ENCODE measurements at places on chromosomes 5 and 9.

DNA sequence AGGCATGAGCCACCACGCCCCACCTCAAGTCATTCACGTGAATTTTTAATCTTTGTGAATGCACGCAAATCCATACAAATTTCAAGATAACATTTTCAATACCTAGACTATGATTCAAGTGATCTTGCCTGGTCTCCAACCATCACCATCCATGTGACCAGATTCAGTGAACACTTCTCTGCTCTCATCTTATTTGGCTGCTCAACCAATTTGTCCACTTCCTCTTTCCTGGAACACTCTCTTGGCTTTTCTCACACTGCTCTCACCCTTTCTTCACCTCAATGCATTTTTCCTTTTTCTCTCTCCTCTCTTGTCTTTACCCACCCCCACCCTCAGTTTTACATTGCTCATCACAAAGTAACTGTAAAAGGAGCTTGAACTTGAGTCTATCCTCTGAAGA is 354.7 kb upstream of the KIF2A start:
- no peak for DNase-seq

GRCh38 chr9:137825324-137825989 is 52.1 kb upstream of the CACNA1B start:
- DNase-seq = no peak

DNA sequence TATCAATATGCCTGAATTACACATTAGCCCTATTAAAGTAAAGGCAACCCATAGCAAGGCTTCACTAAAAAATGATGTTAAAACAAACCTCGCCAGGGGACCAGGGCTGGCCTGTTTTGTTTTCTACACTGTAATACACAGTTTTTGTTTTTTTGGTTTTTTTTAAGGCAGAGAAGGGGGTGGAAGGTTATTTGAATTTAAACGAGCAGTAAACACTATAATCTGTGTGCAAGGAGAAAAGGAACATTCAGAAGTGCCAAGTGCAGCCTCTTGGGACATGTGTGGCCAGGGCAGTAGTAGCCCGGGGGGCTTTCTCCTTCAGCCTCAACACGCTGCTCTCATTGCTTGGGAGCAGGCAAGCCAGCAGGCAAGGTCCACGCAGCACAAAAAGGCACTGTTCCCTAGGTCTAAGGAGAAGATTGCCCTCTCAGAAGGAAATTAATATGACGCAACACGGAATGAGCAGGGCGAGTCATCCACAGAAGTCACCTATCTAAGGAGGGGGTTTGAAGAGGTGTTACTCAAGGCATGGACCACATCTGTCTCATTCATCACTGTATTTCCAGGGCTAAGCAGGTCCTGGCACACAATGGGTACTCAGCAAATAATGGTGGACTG is 16.2 kb downstream of the SIL1 start:
- no peak for DNase-seq

DNA sequence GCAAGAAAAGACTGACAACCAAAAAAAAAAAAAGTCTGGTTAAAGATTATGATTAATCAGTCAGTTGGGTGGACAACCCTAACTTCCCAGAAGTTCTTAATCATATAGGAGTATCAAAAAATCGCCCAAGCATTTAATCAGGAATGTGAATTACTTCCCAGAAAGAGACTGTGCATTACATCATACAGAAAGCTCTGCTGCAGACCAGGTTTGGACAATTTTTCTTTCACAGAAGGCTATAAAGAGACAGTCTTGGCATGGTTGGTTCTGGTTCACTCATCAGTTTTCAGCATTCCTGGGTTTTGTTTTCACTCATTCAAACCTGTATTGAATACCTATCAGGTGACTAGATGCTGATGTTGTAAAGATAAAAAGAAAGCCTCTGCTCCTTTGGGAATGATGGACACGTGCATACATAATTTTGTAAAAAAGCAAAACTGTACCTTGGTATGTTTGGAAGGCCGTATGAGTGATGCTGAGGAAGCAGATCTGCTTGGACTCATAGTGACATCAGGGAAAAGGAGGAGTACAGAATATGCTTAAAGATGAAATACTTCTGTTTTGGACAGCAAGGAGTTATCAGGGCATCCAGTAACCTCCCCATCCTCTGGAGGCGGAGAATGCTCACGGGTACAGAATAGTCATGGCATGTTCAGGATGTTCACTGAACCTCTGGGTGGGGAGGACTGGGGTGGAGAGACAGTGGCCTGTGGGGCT is 178.4 kb downstream of the GNA14 start:
- DNase-seq = no peak

DNA sequence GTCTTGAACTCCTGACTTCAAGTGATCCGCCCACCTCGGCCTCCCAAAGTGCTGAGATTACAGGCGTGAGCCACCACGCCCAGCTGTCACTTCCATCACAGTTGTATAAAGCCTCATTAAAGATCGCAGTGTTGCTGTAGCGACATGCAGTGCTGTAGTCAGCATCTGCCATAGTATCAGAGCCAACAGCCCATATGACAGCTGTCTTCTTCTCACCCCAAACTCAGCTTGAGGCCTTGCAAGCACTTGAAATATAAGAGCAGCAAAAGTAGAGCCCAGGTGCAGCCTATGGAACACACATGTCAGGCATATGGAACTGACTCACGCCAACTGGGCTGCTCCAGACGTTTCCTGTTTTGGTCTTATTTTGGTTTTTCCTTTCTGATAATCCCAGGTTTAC is 167.8 kb downstream of the TRIO start:
- no peak for DNase-seq

DNA sequence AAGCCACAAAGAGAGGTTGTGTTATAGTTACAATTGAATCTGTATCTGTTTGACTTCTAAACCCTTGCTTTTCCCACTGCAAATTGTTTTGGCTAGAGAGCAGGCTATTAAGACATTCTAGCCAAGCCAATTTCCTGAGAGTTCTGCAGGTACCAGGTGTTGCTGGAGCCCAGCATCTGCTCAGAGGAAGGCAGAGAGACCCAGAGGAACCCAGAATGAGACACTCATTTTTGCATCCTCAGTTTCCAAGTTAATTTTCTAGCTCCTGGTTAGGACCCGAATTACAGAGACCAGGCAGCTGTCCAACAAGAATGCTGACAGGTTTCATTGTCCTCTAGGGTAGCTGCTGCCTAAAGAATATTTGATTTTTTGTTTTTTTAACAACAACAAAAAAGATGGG is 266.2 kb downstream of the TRIM32 start:
- no peak for DNase-seq

Data from CD4-positive, alpha-beta T cell treated with Interleukin-6 for 4 hours (primary cell).